ENCODE measurements at places on chromosomes 1 and 21.

DNA sequence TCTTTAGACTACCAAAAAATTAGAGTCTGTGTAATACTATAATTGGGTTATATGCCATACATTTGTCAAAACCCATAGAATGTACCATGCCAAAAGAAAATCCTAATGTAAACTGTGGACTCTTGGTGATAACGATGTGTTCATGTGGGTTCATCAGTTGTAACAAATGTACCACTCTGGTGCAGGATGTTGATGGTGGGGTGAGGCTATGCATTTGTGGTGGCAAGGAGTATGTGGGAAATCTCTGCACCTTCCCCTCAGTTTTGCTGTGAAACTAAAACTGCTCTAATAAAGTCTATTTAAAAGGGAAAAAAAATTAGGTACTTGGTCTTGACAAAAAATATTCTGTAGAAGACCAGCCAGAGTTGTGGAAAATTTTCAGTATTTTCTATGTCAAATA lies 43.4 kb downstream of the INKA2 start:
- DNase-seq: no peak

DNA sequence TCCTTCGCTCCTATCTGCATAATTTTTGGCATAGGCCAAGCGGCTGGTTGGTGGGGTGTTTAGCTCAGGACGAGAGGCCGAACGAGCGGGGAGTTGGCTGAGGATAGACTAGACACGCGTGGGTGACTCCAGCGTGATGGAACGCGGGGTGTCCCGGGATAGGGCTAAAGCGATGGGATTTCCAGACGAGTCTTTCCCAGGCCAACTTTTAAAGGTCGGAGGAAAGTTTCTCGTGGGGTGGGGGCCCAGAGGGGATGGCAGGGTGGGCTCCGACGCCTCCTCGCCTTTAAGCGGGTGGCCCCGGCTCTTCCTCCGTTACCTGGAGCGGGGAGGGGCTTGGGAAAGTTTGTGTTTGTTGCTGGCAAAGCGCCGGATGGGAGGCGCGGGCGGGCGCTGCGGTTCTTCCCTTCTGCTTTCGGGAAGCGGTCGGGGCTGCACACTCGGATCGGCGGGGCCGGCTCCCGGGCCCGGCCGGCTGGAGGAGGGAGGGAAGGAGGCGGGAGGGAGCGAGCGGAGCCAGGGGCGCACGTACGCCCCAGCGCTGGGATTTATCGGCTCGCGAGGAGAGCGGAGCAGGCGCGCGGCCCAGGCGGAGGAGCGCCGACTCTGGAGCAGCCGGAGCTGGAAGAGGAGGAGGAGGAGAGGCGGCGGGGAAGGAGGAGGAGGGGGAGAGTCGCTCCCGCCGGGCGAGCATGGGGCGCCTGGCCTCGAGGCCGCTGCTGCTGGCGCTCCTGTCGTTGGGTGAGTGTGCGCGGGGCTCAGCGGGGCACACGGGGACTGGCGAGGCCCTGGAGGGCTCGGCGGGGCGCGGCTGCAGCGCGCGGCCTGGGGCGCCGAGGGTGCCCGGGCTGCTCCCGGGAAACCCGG lies at the start of gene PTGFRN:
Gene PTGFRN, plus strand, starts transcription at position 405 of the 867 bp plus-strand sequence. Its CDS starts 288 bp downstream, at position 693.
- peak; percentile 49 for DNase-seq

DNA sequence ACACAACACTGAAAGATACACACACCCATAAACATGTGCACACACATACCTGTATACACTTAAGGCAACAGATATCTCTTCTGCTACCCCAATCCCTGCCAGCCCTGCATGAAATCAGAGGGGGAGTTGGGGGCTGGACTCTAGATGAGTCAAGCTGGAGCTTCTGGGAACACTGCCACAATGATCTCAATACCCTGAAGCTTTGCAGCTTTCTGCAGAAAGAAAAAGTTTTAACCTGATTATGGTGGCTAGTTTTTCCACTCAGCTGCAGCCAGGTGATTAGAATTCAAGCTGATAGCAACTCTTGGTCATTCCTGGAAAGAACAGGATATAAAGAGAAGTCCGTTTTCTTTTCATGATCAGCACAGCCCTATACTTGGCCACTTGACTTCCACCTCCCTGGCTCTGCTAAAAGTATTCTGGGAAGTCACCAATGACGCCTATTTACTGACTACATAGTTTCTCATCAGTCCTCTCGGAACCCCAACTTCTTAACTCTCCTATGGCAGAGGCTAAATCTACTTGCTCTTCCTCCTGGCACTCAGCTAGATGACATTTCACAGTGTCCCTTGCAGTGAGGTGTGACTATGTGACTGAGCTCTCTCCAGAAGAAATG lies 20.7 kb upstream of the DNASE2B start:
- DNase-seq: peak; percentile 85

DNA sequence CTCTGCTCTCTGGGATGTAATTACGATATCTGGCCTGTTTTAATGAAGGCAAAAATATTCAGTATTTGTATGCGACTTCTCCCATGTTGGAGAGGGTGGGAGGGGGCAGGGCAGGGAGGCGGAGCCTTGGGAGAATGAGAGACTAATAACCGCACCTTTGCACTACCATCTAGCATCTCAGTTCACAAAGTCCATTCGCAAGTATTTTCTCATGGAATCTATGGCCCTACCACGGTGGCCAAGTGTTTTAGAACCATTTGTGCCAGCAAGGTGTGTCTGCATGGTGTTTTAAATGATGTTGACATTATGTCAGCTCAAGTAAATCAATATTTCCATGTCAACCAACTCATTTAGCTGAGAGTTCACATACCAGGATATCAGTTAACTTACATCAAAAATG lies 14.3 kb upstream of the BLACAT1 start:
- no peak for DNase-seq

- DNase-seq: peak; percentile 27
Observed at GRCh38 chr21:36881228-36881627, 85.2 kb downstream of the HLCS start.

GRCh38 chr1:68930101-68930500 lies 433.2 kb upstream of the DEPDC1 start:
- DNase-seq: no peak

GRCh38 chr1:67682659-67683197 lies 2.3 kb upstream of the GADD45A start:
- DNase-seq: peak; percentile 91

DNA sequence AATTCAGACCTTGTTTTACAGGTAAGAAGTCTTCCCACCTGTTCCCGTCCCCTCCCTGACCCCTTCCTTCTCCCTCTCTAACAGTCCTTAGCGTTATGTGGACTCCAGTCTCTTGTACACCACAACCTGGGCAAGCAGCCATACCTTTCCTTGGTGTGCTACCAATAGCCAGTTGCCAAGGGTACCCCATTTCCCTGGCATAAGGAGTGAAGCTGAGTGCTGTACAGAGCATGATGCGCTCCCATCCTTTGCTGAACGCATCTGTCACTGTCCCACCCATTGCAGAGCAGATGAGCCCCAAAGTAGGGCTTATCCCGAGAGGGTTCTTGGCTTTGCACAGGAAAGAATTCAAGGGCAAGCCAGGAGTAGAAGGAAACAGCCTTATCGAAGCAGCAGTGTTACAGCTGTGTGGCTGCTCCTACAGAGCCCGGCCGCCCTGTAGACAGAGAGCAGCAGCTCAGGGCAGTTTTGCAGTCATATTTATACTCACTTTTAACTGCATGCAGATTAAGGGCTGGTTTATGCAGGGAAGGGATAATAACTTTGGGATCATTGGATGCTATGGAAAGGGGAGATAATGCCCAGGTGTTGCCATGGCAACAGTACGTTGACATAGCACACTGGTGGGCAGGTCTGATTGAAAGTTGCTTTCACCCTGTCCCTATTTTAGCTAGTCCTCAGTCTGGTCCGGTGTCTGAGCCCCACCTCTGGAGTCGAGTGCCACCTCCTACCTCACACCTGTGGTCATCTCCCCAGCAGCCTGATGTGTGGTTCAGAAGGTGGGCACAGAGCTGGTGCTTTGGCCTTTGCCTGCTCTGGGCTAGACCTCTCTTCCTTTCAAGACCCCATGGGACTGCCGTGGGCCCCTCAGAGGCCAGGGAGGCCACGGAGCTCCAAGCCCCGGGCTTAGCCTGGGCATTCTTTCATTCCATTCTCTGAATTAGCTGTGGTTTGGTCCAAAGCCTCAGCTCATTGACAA lies 5.1 kb downstream of the FHAD1 start:
- no peak for DNase-seq

DNA sequence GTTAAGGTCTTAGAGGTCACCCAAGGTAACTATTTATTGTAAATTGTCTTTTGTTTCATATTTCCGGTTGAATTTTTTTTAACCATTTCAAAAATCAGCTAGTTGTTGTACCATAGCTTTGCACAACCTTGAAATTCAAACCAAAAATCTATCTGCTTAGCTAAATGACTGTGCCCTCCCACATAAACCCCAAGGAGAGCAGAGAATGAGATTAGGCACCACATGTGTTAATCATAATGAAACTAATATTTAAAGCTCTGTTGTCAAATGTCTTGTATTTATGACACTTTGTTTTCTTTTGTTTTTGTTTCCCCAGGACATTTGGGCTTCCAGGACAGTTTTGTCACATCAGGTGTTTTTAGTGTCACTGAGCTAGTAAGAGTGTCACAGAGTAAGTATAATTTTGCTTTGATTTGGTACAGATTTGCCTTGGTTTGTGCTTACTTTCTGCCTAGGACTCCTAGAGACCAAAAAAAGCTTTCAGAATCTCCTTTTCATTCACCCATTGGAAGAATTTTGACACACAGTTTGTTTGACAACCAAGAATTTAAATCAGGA lies 249.9 kb downstream of the NFIA start:
- no peak for DNase-seq

DNA sequence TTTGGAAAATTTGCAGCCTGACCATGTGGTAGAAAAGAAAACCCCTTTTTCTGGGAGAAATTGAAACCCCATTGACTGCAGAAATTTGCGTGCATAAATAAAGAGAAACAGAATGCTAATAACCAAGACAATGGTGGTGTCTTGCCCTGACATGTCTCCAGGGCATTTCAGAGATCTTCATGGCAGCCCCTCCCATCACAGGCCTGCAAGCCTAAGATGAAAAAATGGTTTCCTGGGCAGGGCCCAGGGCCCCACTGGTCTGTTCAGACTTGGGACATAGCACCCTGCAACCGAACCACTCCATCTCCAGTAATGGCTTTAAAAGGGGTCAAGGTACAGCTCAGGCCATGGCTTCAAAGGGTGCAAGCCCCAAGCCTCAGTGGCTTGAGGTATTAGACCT lies 71.6 kb upstream of the SGIP1 start:
- DNase-seq: no peak

- peak; percentile 74 for DNase-seq
Observed at GRCh38 chr1:31723828-31724359, 20.1 kb upstream of the COL16A1 start.

DNA sequence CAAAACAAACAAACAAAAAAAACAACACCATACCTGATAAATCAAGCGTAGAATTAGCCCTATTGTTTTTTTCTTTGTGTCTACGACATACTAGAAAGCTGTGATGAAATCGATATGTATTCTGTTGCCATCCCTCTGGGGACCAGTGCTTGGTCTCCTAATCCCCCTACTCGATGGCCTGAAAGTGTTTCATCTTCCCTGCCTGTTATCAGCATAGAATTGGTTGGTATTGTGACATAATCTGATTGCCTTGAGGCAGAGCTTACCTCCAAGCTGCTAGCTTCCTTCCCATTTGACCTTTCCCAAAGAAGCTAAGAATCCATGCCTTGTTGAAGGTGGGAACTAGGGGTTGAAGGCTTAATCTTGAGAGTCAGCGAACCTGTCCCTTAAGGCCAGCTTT lies 40.7 kb upstream of the PIGV start:
- no peak for DNase-seq

GRCh38 chr1:230913496-230913895 lies 45.2 kb upstream of the C1orf198 start:
- no peak for DNase-seq

DNA sequence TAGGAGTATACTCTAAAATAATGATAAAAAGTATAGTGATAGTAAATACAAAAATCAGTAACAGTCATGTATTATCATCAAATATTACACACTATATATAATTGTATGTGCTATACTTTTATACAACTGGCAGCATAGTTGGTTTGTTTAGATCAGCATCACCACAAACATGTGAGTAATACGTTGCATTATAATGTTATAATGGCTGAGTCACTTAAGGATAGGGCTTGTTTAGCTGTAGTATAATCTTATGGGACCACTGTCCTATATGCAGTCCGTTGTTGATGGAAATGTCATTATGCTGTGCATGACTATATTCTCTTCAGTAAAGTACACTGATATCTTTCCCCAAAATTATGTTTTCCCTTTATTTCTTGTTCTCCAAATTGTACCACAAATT lies 92.8 kb downstream of the LYPLAL1 start:
- no peak for DNase-seq

- no peak for DNase-seq
Observed at GRCh38 chr1:87436534-87436933, 107.9 kb downstream of the LMO4 start.

- DNase-seq: no peak
Observed at GRCh38 chr1:222326006-222326709, 221.7 kb downstream of the HHIPL2 start.

DNA sequence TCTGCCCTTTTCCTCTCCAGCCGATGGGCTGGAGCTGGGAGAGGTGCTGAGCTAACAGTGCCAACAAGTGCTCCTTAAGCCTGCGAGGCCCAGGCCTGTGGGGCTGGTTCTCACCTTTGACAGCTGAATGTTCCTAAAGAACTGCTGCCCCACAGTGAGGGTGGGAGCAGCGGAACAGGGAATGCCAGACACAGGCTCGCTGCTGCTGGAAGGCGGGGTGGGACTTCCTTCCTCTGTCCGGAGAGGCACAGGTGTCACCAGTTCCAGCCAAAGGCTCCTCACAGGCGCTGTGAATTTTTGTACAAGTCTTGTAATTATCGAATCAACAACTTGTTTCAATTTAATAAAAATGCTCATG lies 47.1 kb downstream of the COQ8A start:
- no peak for DNase-seq

DNA sequence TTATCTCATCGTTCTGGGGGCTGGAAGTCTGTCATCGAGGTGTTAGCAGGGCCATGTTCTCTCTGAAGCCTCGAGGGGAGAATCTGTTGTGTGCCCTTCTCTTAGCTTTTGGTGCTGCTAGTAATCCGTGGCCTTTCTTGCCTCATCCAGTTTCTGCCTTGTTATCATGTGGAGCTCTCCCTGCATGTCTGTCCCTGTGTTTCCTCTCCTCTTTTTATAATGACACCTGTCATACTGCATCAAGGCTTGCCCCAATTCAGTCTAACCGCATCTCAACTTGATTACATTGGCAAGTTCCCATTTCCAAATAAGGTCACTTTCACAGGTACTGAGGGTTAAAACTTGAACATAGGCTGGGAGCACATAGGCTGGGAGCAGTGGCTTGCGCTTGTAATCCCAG lies 82.6 kb upstream of the CNIH3 start:
- DNase-seq: no peak

DNA sequence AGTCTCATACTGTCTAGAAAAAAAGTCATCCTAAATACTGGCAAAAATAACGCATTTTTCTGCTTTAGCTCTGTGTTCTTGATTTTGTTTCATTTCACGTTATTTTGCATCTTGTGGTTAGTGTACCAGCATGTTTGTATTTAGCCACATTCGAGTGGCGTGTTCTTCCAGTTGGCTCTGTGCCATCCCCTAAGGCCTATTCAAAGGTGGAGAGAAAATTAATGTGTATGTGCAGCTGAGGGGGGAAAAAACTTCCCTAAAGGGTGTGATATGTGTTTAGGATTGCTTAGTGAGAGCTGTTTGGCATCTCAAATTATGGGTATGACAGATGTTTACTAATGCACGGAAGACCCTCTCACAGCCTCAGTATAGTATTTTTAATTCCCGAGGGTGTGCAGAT lies 12.1 kb downstream of the DNAJC16 start:
- peak; percentile 8 for DNase-seq

- peak; percentile 58 for DNase-seq
Observed at GRCh38 chr1:201528631-201529252, 10.2 kb upstream of the NAV1 start.
